ENCODE measurements at places on chromosomes 13 and 19. TPM values are rescaled to one million over a fixed set of nuclear protein-coding genes. Genes with fewer than 3 reads are reported as not detected.

CASP14 gene
- polyA plus RNA-seq, result not detected

- no peak for DNase-seq
These were observed 16.0 kb upstream of the GTF2F2 start for GRCh38 chr13:45104261-45104660.

- DNase-seq, result no peak
These were observed 13.2 kb downstream of the GADD45B start for GRCh38 chr19:2488942-2489731.

GRIN2D gene
- polyA plus RNA-seq, result 0.69 TPM

DNA sequence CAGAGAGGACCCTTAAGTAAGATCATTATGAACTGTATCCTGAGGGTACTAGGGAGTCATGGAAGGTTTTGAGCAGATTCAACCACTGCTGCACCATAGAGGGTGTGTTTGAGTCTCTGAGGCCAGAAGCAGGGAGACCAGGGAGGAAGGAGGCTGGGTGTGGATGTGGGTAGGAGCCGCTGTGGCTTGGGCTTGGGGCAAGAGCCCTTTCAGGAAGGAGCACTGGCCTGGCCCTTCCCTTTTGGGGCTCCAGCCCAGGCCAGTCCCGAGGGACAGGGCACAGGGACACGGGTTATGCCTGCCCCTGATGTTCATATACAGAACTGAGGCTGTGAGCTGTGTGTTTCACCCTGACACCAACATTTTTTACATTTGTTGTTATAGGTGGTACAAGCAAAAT, 7.2 kb downstream of the CIC start:
- DNase-seq, result no peak

DNA sequence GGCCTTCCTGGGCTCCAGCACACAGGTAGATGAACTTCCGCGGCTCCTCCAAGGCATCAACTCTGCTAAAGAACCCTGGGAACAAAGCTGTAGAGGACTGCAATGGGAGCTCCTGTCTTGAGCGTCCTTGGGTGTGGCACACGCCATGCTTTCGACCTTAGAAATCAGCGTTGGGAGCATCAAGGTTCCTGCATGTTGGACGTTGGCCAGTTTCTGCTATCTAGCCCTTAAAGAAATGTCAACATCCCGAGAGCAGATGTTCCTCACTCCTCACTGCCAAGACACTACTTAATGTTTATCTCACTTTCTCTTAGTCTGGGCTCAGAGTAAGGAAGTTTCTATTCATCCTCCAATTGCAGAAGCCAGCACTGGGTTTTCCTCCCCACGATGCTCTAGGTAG, 70.6 kb upstream of the MEDAG start:
- DNase-seq, result no peak

DNA sequence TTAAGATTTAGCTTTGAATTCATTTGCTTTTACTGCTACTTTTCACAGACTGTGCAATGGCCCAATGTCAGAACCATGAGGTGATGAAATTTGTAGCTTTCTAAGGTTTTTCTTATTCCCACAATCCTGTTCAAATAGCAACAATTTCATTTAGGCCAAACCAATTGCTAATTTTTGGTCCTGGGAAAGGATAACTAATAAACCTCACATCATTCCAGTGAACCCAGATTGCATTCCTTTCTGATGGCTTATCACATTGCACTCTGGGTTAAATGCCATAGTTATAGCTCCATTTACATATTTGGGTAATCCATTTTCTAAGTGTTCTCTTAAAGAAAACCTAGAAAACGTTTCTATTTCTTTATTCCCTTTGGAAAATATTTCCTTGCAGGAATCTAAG, 22.9 kb upstream of the POMP start:
- DNase-seq, result no peak

KLK12 gene
- not detected for polyA plus RNA-seq

DNA sequence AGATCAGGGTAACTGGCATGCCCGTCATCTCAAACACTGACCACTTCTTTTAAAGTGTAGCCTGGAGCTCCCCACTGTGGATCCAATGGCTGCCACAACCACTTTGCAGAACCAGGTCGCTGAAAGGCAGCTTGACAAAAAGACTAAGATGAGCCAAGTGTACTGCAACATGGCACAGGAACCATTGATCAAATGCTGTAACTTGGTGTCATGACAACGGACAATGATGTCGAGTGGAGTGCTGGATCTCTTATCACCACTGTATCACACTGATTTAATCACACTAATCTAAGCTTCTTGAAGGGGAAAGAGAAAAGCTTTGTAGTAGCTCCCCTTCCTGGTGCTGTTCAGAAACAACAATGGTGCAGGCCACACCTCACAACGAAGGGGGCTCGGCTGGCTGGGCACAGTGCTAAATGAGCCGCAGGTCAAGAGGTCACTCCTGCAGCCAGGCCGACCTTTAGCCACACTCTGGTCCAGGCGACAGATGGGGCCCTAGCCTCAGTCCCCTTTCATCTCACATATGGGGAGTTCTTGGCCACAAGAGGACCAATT, 2.2 kb upstream of the TNFRSF19 start:
- no peak for DNase-seq

GRCh38 chr13:113367020-113367560, 3.2 kb upstream of the GRTP1 start:
- DNase-seq, result no peak

GRCh38 chr19:48582168-48582567, 24.4 kb upstream of the SPACA4 start:
- no peak for DNase-seq

DNA sequence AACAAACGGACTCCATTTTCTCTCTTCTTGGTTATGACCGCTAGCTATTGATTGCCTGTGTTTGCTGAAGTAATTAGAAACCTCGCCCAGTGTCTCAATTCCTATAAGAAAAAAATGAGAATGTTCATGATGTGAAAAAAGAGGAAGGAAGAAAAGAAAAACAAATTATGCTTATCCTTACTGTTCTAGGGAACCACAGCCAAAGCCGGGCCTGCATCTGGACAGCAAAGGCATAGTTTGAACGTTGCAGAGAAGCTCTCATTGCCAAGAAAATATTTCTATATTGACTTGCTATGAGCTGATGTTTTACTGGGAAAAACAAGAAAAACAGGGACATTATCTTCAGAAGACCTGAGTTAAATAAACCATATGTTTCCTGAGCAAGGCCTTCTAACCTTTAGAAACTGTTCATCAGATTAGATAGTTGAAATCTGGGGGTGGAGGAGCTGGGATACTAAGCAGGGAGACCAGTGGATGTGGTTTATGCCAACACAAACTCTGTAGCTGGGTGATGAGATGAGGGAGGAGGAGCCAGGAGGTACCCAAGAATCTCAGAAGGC, 55.0 kb downstream of the EFNB2 start:
- DNase-seq, result no peak

DNA sequence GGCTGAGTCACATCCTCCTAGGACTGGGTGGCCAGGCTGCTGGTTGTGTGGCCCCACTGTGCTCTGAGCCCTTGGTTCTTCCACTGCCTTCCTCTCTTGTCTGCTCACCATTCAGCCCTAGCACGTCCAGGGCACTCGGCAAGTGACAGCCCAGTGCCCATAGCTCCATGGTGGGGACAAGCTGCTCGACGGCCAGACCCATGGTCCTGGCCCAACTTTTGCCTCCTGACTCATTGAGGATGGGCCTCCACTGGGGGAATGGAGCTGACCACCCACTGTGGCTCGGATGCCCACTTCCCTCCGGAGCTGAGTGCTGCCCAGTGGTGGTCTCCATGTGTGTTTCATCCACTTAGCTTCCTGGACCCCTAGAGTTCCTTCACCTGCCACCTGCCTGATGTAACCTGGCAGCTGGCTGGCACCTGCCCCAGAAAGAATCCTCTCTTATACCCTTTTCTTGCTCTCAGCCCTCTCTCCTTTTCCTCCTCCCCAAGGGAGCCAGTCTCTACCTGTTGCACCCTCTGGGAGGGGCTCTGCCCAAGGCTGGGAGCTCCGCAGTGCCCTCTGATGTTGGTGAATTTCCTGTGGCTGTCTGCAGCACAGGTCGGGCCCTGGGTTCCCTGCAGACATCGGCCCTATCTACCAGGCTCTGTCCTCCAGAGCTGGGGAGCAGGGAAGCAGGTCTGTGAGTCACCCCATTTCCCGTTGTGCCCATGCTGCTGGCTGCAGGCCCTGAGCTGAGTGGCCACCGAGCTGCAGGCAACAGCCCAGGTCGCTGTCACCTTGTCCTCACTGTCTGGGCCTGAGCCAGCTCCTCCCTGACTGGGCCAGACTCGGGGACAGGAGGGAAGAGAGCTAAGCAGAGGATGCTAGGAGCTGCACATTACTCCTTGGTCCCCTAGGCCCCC, 7.4 kb downstream of the CHST8 start:
- no peak for DNase-seq

- no peak for DNase-seq
These were observed 112.1 kb downstream of the RAB20 start for GRCh38 chr13:110449219-110450015.

GRCh38 chr13:79910875-79911540, 429.9 kb downstream of the SPRY2 start:
- DNase-seq, result no peak

ZNF850 gene
- polyA plus RNA-seq, result 3.2 TPM

ANGPTL8 gene
- 0.45 TPM for polyA plus RNA-seq
